Fibroblast of villous mesenchyme (primary cell): ENCODE measurements at places on chromosomes 5 and 9.
A peak's percentile ranks its signal among the peaks of the same experiment; 100 is the strongest.

- peak; percentile 94 for DNase-seq
These were observed 188.0 kb upstream of the PIK3R1 start for GRCh38 chr5:68027519-68027918.

DNA sequence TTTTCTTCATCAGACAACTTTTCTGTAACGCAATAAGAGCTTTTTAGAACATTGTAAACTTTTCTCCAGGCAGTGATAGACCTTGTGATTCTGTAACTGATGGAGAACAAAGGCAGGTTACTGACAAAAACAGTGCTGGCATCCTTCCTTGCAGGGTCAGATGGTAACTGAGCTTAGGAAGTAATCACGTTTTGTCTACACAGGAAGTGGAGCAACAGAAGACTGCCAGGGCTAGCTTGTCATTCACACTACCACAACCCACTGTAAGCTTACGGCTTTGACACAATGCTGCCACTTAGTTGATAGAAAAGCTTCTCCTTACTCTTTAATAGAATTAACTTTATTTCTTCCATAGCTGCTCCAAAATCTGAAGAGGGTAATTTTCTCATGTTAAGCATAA lies 46.8 kb downstream of the FBN2 start:
- DNase-seq = peak; percentile 23

- no peak for DNase-seq
These were observed 210.2 kb upstream of the ISL1 start for GRCh38 chr5:51172903-51173626.

DNA sequence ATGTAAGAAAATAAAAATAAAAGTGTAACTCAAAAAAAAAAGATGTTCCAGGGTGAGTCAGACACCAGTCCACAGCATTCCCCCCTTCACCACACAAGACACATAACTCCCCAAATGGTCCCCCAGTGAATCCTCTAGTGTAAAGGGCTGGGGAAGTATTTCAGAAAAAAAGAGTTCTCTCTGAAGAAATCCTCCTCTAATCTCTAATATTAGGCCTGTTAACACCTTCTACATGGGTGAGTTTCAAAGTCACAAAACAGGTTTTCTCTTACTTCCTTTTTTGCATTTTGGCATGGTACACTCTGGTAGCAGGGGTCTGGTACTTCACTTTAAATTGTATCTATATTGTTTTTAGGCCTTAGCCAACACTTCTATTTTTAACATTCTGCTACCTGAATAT lies 28.2 kb downstream of the RNF145 start:
- DNase-seq = peak; percentile 31

GRCh38 chr9:89218040-89218928 lies 39.7 kb upstream of the SHC3 start:
- DNase-seq = peak; percentile 67
